ENCODE measurements at places on chromosomes 2 and 18.
A peak's percentile ranks its signal among the peaks of the same experiment; 100 is the strongest.

- DNase-seq = no peak
Observed at GRCh38 chr2:7595206-7595605, 678.0 kb downstream of the RNF144A start.

DNA sequence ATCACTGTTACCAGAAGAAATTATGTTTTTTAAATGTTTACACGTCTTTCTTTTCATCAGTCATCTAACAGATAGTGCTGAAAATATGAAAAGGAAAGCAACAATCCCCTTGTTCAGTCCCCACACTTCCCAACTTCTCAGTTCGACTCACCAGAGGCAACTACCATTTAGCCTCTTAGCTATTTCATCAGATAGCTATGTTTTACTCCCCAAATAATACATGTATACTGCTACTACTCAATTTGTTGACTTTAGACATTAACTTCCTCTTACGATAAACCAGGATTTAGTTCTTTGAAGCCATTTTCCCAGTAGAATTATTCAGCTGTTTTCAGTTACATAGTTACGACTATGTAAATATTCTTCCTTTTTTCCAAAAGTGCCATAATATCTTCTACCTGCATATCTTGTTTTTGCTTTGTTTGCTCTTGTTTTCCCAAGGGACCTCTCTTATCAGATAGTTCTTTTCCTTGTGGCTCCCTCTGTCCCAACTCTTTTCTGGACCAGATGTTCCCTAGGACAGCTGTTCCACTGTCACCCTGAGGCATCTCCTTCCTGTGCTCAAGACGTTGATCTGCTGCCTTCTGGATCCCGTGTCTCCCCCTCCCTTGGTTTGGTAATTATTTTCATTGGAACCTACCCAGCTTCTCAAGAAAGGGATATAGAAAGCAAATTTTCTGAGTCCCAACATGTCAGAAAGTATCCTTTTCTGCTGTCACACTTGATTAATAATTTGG is 289.3 kb upstream of the TANK start:
- DNase-seq = no peak

GRCh38 chr18:49172246-49172645 is 221.5 kb upstream of the SMAD7 start:
- DNase-seq = no peak

DNA sequence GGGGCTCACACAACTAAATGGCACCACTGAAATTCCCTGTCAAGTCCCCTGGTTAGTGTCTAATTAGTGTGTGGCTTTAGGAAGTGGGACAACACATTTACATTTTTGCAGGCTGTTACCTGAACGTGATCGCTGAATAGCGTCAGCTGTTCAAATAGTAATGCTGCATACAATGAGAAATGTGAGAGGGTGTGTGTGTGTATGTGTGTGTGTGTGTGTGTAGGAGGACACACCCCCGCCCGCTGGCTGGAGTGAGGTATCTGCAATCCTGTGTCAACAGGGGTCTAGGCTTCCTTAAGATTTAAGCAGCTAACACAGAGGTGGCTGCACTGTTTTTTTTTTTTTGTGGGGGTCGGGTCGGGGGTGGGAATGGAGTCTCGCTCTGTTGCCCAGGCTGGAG is 4.8 kb upstream of the LYPD6B start:
- DNase-seq = no peak

DNA sequence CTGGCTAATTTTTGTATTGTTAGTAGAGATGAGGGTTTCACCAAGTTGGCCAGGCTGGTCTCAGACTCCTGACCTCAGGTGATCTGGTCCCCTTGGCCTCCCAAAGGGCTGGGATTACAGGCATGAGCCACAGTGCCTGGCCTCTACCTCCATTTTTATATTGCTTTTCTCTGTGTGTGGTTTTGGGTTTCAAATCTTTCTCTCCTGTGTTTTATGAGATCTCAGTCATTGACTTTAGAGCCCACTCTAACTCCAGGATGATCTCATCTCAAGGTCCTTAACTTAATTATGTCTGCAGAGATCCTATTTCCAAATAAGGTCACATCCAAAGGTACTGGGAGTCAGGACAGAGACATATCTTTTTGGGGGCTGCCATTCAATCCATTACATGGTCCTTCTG is 24.7 kb downstream of the ARL4C start:
- no peak for DNase-seq

GRCh38 chr2:118223992-118224894 is 136.0 kb downstream of the INSIG2 start:
- DNase-seq = no peak

- no peak for DNase-seq
Observed at GRCh38 chr2:191036363-191036762, 22.4 kb upstream of the STAT1 start.

- no peak for DNase-seq
Observed at GRCh38 chr18:61127714-61128467, 205.3 kb upstream of the CDH20 start.

- DNase-seq = no peak
Observed at GRCh38 chr2:9639000-9639602, 8.3 kb upstream of the YWHAQ start.

DNA sequence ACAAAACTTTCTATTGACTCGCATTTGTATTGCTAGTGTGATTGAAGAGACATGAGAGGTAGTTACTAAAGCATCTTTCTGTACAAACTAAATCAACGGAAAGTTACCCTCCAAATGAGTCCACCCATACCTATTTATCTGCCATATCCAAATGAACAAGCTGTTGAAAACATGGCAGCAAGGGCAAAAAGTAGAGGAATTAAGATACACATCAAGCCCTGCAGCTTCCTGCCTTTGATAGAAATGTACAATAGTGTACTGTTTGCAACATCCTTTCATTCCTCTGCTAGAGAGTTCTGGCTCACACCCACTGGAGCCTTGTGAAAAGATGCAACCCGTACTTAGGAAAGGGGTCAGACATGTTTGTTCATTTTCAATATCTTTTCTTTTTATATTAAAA is 122.5 kb downstream of the ERBB4 start:
- DNase-seq = no peak

DNA sequence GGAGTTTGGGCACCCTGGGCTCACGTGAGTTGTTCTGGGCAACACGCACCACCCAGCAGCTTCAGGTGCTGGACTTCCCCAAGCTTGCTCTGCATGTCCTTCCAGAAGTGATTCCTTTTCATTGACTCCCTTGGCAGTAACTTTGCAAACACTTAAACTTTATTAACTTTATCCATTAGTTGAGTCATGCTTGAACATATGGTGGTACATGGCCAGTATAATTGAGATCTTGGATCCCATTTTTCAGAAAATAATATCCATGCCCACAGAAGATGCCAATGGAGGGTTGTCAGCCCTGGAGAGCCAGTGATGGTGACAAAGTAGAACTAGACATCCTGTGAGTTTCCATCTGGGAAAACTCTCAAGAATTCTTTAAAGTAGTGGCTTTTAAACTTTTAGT is 144.2 kb downstream of the COPS8 start:
- no peak for DNase-seq

DNA sequence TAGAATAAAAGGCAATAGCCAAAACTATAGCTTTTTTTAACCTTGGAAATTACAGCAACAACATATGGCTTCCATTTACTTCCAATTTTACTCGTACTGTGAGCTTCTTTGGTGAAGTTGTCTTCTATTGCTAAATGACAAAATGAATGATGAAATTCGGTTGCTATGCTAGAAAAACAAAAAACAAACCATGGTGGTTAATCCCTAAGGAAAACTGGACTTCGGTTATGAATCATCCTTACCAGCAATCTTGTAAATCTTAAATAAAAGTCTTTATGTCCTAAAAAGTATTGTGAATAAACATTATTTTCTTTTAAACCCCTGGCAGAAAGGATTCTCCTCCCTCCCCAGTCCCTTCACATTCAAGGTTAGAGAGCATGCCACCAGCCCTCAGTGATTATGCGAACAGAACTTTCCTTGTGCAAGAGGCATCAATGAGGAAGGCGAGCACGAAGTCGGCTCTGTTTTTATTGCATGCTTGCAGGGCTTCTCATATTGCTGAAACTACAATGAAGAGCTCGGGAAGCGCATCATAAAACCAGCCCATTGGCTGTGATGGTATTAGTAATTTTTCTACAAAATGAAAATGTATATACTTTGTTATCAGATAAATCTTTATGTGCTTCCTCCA is 62.9 kb downstream of the ZNF521 start:
- peak; percentile 23 for DNase-seq

GRCh38 chr2:42046819-42047487 is 868 bp upstream of the PKDCC start:
- no peak for DNase-seq

- no peak for DNase-seq
Observed at GRCh38 chr2:75311993-75312392, 112.7 kb upstream of the TACR1 start.

- DNase-seq = no peak
Observed at GRCh38 chr2:160068906-160069305, 6.5 kb upstream of the PLA2R1 start.

DNA sequence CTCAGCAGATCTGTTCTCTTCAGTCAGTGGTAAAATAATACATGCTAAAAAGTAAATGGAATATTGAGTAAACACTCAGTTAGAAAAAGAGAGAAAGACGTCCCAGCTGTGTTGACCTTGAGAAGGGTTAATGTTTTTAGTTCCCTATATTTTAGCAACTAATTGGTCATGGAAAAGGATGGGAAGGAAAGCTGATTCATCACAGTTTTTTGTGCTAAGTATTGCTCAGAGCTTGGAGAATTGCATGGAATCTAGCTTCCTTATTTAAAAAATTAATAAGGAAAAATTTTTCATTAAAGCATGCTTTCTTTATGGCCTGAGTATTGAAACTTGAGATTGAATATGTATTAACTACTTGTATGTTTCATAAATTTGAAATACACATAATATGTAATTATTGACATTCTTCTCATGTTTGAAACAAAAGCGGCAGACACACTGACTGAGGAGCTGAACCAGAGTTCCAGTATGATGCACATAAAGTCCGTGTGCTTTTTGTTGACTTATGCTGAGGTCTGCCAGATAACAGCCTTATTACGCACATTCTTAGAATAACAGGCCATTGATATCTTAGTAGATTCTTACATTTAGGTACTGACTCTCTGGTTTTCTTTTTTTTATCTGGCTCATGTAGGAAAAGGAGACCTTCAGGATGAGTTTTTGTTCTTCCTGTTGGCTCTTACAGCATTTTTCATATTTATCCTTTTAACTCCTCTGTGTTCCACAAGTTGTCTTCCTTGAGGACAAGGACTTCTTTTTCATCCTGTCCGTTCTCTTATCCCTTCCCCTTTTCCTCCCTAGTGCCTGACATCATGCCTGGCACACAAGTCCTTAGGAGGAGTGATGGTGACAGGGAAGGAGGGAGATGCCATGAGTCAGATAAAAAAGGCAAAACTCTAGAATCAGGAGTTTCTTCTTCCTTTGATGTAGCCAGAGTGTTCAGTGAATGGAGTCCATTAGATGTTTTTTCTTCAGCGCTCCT is 194.1 kb downstream of the PTPRM start:
- DNase-seq = no peak

- DNase-seq = no peak
Observed at GRCh38 chr2:98498703-98499440, 54.2 kb downstream of the INPP4A start.

DNA sequence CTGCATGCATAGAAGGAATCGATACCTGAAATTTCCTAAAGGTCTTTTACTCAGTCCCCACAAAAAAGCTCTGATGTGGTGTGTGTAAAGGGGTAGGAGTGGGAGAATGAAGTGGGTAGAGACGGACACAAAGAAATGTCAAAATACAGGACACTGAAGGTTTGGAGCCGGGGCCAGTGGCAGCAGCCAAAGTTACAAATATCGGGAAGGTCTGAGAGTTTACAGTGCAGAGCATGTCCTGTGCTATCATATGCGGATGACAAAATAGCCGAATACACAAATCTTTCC is 89.9 kb upstream of the STON1 start:
- no peak for DNase-seq

GRCh38 chr2:169069341-169069740 is at the start of gene DHRS9:
Gene DHRS9 (plus strand): TSS chr2:169069563. CDS start chr2:169081582, 12,019 bp downstream.
- peak; percentile 86 for DNase-seq

DNA sequence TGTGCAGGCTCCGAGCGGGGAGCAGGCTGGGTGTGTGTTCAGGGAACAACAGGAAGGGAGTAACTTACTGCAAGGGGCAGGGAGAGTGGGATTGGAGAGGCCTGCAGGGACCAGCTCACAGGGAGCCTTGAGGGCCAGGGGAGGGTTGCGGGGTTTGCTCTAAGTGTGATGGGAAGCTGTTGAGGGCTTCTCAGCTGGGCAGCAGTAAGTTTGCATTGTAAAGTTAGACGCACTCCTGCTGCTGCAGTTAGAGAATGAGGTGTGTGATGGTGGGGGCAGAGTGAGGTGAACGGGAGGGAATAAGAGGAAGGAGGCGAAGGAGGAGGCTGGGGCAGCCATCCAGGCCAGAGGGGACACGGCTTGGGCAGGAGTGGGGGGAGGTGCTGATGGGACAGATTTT is 53.4 kb downstream of the BOLA3 start:
- DNase-seq = no peak

DNA sequence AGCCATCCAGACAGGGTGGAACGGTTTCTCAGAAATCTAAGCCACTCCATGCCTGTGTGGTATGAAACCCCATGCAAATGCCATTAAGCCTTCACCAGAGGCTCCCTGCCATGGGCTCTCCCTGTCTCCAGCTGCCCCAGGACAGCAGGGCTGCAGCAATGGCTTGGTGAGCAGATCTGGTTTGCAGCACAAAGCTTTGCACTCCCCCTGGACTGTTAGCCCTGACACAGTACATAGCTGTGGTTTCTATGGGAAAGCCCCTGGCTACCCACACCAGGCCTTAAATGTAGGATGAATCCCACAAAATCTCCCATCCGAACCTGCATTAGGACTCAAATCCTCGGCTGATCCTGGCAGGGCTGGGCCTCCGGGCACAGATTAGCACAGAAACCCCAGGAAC is 291.6 kb downstream of the TNS1 start:
- peak; percentile 38 for DNase-seq

- no peak for DNase-seq
Observed at GRCh38 chr2:204172145-204172600, 235.6 kb downstream of the ICOS start.

GRCh38 chr2:237227592-237228280 is 142.0 kb downstream of the COPS8 start:
- DNase-seq = peak; percentile 97

- DNase-seq = no peak
Observed at GRCh38 chr18:5628512-5629255, 84.9 kb upstream of the EPB41L3 start.

GRCh38 chr2:101064868-101065549 is 62.9 kb downstream of the RPL31 start:
- peak; percentile 76 for DNase-seq
